ENCODE measurements at places on chromosomes 6 and 20.

DNA sequence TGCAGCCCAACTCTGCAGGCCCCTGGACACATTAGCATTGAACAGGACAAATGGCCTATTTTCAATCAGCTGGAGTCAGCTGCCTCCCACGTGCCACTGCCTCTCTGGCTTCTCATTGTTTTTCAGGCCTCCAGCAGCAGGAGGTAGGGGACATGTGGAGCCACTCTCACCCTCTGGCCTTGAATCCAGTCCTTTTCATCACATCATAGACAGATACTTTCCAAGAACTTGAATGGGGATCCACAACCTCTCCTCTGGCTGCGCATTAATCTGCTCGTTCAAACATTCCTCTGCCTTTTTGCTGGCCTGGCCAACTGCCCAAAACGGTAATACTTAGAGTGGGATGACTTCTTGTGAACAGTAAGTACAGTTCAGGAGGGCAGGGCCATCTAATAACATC is 592.3 kb downstream of the PKHD1 start:
- DNase-seq: no peak

DNA sequence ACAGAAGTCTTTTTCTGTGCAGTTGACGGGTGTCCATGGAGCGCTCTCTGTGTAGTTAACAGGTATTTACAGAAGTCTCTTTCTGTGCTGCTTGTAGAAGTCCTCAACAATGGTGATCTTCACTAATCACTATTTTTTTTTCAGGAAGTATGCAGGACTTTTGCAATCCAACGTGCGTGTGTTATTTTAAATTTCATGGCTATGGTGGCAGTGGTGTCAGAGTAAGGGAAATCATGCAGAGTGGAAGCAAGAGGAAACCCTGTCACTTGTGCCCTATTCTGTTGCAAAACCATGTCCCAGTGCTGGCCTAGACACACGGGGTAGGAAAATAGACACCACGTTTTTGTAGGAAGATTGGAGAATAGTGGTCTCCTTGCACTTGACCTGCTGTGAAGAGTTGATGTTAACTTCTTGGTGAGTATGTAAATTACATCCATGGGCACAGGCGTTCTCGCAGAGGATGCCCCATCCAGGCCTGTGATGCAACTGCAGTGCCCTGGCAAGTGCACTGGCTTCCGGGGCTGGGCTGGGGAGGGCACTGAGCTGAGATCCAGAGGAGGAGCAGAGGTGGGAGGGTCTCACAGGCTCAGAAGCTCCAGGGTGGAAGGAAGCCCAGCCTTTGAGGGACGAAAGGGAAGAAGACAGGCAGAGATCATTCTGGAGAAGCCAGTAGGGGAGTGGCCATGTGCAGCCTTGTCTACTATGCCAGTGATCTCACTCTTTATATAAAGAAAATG is 146.5 kb downstream of the SYCP2 start:
- DNase-seq: no peak

GRCh38 chr6:35391240-35391968 is 49.0 kb downstream of the PPARD start:
- peak; percentile 64 for DNase-seq

DNA sequence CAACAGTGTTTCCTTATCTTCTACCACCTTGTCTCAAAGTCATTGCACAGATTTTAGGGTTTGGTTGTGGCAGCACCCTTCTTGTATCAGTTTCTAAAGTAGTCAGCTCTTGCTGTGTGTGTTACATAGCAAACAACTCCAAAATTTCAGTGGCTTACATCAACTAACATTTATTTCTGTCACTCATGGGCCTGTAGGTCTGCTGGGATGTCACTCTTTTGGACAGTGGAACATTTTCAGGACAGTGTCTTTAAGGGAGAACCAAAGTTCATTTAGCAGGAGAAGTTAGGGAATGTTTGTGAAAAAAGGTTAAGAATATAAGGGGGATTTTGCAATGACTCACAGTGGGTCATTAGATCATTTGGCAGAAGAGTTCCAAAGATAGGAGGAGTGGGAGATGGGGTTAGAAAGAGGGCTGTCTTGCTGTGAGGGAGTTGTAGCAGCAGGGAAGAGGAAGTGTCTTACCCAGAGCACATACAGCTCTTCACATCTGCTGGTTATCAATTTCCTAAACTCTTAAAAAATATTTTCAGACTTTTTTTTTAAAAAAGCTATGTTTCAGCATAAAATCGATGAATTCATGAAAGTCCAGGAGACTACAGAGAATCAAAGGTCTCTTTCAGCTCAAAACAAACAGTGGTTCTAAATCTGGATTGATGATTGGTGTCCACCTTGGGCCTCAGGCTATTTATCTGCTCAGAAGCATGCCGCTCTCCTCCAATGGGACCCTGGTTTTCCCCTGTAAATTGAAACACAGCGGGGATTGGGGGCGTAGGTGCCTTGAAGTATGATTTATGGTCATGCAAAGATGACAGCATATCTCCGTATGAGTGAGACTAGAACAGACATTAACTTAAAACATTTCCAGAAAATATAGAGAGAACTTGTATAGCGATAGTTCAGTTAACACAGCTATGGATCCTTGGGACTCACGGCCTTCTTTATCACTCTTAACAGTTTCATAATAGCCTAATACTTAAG is 117.3 kb downstream of the B3GAT2 start:
- DNase-seq: no peak

- DNase-seq: no peak
These were observed 107.7 kb upstream of the PHACTR1 start for GRCh38 chr6:12608874-12609273.

GRCh38 chr6:7726416-7727085 is 652 bp downstream of the BMP6 start:
- DNase-seq: no peak

DNA sequence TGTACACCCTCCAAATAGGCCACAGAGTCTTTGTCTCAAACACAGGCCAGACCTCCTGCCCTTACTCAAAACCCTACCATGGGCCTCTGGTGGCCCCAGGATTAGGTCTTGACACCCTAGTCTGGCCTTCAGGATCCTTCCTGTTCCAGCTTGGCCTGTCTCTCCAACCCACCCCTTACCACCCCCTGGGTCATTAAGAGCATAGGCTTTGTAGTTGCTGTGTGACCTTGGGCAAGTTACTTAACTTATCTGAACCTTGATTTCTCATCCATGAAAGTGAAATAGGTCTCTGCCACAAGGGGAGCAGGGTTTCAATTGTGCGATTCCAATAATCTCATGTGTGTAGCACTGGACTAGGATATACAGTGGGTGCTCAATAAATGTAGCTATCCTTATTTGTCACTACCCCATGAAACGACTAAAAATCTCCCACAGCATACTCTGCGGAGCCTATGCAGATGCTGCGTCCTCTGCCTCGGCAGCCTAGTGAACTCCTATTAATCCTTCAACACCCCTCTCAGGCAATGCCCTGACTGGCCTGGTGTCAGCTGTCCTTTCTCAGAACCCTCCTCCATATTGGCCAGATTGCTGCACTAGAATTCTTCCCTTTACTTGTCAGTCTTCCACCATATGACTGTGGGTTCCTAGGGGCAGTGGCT is 39.7 kb upstream of the NOL4L start:
- no peak for DNase-seq

GRCh38 chr6:154479351-154479769 is 31.1 kb downstream of the CNKSR3 start:
- no peak for DNase-seq

Data from skeletal muscle cell (primary cell).